ENCODE measurements at places on chromosomes 3 and 15. TPM values are rescaled to one million over a fixed set of nuclear protein-coding genes. Genes with fewer than 3 reads are reported as not detected.

DNA sequence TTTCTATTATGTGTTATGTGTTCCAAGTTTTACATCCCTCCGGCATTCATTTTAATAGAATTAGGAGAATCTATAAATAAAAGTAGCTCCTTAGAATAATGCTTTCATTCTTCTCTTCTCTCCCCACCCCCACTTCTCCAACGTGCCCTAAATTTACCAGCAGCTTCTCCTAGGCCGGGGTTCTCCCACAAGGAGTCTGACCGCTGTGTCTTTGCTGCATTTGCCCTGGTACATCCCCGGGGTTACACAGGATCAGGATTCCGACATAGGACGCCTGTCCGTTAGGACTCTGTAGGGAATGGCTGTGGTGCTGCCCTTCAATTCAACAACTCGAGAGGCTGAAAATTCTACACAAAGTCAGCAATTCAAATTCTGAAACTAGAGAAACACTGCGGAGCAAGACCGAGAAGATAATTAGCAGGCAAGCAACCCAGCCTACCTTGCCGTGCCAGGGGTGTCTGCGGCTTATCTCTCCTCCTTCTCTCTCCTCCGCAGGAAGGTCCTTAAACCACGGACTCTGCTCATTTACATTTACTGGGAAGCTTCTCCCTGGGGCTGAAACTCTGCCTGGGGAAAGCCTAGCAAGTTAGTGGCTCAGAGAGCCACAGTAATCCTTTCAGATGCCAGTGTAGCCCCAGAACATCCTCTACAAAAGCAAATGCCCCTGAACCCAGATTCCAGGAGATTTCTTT, 18.8 kb downstream of the PCSK6 start:
- DNase-seq: peak; percentile 37

- DNase-seq: no peak
Measured at GRCh38 chr3:63613561-63613960, 38.9 kb upstream of the SNTN start.

Gene TLR9
- total RNA-seq: not detected

GRCh38 chr3:101171681-101172191, 148.6 kb downstream of the IMPG2 start:
- DNase-seq: no peak

DNA sequence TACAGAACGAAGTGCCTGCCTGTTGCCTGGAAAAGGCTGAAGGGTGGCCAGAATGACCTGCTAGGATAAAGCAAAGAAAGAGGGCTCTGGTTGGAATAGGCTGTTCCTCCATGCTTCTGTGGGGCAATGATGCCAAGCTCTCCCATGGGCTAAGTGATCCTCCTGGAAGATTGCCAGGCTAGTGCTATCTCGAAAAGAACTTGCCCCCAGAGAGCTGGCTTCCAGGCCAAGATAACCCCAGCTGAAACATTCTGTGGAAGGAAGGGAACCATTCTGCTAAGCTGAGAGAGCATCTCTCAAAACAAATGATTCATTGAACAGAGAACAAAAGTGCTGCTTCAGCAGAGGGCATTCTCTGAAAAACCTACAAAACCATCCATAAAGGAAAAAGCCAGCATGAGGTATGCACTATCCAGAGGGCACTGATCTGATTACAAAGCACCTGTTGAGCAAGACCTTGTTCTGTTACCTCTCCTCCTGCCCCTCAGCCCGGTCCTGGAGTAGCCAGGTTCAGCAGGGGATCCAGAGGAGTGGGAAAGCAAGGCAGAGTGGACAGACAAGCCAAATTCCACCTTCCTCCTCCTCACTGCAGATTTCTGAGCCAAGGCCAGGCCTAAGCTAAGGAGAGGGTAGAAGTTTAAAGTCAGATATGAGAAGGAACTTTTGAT, 31.9 kb upstream of the SPRED1 start:
- DNase-seq: no peak

DNA sequence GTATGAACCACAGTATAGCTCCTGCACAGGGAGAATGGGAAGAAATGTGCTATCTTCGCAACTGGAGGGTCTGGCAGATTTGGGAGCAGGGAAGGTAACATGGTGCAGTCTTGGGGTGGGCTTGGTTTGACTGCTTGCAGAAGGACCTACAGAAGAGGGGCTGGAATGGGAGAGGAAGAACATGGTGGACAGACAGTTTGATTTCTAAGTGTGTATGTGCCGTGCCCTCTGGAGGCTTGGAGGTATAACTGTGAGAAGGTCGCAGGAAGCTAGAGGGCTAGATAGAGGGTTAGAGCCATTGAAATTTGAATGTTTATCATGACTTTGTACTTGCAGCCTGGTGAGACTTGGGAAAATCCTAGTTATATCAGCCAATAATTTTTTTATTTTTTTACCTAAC, 169.2 kb downstream of the SQOR start:
- no peak for DNase-seq

- no peak for DNase-seq
Measured at GRCh38 chr3:168030577-168030976, 65.1 kb downstream of the GOLIM4 start.

DNA sequence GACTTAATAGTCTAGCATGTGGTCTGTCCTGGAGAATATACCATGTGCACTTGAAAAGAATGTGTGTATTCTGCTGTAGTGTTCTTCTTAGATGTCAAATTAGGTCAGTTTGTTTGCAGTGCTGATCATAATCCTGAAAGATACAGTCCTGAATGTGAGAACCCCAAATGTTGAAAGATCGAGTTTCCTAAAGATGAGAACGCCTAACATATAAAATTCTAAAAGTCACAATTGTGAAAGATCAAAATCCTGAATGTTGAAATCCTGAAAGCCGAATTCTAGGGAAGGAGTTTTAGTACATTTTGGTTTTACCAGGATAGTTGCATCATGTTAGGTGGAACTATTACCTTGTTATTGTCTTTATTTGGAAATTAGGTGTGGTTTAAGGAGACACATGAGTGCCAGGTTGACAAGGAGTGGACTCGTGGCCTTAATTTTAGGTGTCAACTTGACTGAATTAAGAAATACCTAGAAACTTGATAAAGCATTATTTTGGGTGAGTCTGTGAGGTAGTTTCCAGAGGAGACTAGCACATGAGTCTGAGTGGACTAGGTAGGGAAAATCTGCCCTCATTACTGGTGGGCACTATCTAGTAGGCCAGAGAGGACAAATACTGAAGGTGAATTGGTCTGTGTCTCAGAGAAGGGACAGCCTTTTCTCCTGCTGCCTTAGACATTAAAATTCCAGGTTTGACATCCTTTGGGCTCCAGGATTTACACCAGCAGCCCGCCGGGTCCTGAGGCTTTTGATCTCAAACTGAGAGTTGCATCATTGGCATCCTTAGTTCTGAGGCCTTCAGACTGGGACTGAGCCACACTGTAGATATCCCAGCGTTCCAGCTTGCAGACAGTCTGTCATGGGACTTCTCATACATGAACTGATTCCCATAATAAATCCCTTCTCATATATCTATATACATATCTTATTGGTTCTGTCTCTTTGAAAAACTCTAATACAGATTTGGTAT, 77.1 kb downstream of the LRRC28 start:
- no peak for DNase-seq

Gene PAQR5
- total RNA-seq: 0.50 TPM

Gene SLCO2A1
- total RNA-seq: 7.4 TPM

Gene SLC25A36
- total RNA-seq: 3.3 TPM

DNA sequence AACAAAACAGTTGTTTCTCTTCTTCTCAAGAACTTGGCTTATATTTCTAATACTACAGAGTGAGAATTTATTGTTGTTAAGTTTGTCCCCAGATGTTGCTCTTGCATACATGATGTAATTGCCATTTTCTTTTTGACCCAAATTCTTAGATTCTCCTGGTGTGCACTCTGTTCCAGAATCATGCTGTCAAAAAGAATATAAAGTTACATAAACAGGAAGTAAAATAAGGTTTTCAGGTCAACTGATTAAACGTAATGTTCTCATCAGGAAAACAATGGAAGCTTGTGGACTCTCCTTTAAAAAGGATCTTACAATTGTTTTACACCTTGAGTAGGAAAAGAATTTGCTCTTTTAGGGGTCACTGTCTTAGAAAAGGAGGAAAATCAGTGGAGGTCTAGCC, 121.8 kb downstream of the ADAM10 start:
- no peak for DNase-seq

DNA sequence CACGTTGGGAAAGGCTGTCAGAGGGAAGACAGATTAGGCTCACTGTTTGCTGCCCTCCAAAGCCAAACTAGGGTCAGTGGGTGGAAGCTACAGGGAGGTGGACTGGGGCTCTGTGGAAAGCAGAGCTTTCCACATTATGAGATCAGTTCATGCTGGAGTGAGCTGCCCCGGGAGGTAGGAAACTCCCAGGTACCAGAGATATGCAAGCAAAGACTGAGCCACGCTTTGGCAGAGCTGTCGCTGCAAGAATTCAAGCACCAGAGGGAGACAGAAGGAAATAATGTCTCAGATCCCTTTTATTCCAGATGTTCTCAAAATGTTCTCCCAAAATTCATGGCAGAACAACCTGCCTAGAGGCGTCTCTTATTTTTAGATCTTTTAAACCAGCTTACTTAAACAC, 286.6 kb downstream of the WDR72 start:
- no peak for DNase-seq

- peak; percentile 62 for DNase-seq
Measured at GRCh38 chr3:128009952-128010846, 42.0 kb upstream of the SEC61A1 start.

All from left lobe of liver (tissue), 2 donors.